ENCODE measurements at places on chromosomes 11 and 22.

GRCh38 chr11:8231979-8232378 lies 31.7 kb downstream of the LMO1 start:
- DNase-seq, result no peak

DNA sequence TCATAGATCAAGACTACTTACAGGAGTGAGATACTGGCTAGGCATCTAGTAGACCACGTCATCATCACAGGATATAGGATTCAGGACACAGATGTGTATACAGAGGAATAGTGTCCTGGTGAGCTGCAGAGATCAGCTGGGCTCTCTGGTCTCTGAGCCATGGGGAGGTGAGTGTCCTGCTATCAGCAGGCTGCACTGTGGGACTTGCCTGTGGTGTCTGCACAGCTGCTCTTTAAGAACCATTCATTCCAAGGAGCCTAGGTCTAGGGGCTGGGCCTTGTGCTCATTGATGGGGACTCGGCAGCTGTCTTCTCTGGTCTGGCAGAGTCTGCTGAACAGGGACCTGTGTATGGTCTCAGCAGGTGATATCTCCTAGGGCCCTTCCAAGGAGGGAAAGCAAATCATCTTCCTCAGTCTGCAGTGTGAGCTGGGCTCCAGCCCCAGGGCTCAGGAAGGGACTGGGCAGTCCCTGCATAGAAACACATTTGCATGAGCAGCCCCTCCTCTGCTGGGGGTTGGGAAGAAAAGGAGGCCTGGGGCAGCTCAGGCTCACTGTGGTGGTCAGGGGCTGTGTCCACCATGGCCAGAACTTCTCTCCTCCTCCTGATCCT lies 66.1 kb upstream of the VPREB1 start:
- DNase-seq, result no peak

DNA sequence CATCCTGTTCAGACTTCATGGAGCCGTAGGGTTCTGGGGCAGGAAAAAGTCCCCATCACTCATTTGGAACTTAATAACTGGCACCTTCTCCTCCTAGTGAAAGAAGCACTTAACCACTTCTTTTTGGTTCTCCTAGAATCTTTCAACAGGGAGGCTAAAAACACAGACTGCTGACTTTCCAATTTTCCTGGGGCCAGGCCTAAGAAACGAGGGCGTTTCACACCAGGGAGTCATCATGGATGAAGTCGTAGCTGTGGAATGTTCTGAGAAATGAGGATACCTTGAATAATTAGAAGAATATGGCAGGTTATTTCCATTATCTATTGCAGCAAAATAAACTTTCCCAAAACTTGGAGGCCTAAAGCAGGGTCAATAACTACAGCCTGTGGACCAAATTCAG lies 26.0 kb upstream of the API5 start:
- no peak for DNase-seq

DNA sequence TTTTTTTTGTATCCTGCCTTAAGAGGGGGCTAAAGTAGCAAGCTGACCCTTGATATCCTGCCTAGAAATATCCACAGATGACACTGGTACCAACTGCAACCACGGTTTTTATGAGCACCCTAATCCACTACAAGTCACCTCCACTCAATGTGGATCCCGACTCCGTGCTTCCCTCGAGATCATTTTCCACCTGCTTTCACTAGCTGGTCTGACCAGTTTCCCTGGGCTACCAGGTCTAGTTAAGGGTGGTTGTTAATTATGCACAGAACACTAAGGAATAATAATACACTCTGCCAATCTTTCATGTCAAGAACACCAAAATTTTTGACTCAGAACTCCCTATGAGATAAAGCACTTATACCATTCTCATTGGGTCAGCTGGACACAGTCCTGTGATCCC lies 82.3 kb downstream of the ABTB2 start:
- DNase-seq, result no peak

DNA sequence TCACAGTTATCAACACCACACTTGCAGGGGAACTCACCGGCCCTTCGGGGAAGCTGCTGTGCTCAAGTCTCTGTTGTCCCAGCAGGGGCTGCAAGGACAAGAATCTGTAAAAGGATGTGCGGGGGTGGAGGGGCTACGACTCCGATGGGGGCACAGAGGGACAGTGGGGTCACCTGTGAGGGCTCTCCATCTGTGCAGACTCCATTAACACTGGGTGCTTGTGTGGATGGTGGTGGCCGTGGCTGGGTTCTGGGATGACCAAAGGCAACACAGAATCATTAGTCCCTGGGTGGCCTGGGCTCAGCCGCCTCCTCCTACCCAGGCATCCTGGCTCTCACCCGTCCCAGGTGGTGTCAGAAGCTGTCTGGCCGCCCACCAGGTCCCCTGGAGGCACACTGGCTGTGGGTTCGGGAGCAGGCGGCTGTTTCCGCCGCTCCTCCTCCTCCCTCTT lies 10.2 kb upstream of the RBM4B start:
- no peak for DNase-seq
